ENCODE measurements at places on chromosomes 13 and 19.
A peak's percentile ranks its signal among the peaks of the same experiment; 100 is the strongest.

GRCh38 chr19:14978161-14978776 is 1.4 kb downstream of the SLC1A6 start:
- no peak for DNase-seq

DNA sequence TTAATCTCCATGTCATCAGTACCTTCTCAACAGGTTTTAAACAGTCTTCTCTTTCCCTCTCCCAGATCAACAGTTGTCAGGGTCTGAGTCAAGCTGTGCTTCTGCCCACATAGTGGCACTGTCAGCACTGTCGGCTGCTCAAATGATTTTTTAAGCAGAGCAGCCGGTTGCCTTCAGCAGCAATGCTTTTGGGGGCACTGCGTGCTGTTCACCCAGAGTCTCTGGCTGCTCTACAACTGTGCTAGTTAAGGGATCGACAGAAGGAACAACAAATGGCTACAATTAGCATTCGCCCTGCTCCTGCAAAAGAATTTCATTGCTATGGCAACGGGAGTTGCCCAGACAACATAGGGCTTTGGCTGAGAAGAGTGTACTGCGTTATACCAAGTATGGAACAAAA is 412.9 kb downstream of the DIAPH3 start:
- DNase-seq, result no peak

DNA sequence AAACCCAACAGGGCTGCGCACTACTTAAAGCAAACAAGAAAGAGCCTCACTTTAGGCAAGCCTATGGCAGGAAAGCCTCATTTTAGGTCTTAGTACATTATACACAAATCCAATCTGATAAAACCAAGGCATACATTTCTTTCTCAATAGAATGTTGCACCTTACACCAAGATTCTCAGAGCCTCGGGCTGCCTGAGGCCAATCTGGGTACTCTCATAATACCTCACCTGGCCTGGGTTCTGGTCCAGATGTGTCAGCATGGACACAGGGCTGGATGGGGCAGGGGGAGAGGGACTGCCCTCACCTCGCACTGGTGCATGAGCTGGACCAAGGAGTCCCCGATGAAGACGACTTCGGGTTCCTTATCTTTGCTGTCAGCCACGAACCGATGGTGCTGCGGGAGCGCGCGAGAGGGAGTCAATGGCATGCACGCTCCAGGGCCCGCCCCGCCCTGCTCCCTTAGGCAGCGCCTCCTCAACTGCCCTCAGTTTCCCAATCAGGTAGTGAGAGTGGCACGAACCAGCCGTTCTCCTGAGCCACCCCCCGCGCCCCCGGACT is at the start of gene PRR19:
Gene PRR19, plus strand, starts transcription at position 487 of the 558 bp plus-strand sequence. CDS start 7,453 bp downstream, outside the sequence.
- DNase-seq, result no peak

DNA sequence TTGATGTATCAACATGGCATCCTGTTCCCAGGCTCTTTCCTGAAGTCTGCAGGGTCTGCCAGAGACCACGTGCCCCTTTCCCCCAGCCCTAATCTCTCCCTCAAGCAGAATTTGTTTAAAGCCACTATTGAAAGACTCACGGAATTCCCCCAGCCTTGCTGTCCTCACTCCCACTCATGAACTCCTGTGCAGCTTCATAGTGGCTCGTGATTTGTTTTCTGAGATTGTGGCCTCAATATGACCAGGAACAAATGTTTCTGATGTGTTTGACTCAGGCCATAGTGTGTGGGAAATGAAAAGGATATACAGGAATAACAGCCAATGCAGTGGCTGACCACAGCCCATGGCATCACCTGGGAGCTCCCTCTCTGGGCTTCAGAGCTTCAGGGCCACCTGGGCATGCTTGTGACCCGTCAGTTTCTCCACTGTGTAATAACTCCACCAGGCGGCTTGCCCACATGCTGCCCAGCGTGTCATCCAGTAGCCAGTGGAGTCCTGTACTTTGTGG is 8.1 kb upstream of the SERPINE3 start:
- DNase-seq, result peak; percentile 50

GRCh38 chr19:30428092-30428680 is 56.0 kb downstream of the ZNF536 start:
- DNase-seq, result no peak

GRCh38 chr13:100235311-100235901 is 146.5 kb downstream of the PCCA start:
- peak; percentile 52 for DNase-seq

GRCh38 chr13:95614641-95615245 is 29.8 kb downstream of the DZIP1 start:
- no peak for DNase-seq

DNA sequence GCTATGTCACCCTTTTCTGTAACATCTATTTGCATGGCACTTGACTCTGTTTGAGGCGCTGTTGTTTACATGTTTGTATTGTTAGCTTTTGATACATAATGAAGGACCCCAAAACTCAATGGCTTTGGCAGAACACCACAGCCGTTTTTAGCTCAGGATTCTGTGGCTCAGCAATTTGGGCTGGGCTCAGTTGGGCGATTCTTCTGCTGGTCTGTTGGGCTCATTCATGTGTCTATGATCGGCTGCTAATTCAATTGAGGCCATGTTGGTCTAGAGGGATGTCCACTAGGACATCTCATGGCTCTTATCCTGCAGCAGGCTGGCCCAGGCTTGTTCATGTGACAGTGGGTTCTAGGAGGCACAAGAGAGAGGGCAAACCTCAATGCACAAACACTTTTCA is 33.9 kb downstream of the VSTM2B start:
- no peak for DNase-seq

- DNase-seq, result no peak
These were observed 18.3 kb downstream of the PRKD2 start for GRCh38 chr19:46698395-46699321.

DNA sequence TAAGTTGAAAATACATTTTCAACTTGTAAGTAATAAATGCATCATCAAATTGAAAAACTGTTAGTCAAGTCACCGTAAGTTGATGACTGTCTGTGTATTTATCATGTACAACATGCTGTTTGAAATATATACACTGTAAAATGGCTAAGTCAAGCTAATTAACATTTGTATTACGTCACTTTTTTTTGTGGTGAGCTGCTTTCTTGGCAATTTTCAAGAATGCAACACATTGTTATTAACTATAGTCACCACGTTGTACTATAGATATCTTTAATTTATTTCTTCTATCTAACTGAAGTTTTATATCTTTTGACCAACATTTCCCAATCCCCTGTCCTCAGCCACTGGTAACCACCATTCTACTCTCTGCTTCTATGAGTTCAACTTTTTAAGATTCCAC is 57.0 kb downstream of the RBM26 start:
- no peak for DNase-seq

DNA sequence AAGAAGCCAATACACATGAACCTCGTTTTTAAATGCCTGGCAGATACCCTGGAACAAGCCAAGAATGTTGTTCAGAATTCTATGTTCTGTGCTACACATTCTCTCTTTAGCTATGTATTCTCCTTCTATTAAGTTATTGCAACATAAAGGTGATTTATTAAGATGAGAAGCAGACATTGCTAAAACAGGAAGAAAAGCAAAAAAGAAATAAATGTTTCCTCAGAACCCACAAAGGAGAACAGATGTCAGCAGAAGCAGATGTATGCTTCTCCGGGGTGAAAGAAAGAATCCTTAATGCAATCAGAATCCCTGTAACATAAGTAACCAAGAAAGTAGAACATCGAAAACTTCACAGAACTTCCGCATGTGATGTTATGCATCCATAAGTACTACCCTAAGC is 302.9 kb downstream of the DCT start:
- no peak for DNase-seq

- no peak for DNase-seq
These were observed 19.7 kb downstream of the CEACAM16 start for GRCh38 chr19:44718441-44719261.

- DNase-seq, result peak; percentile 52
These were observed 14.0 kb upstream of the URI1 start for GRCh38 chr19:29927944-29928625.

- no peak for DNase-seq
These were observed 61.4 kb downstream of the USP12 start for GRCh38 chr13:27110056-27110746.

DNA sequence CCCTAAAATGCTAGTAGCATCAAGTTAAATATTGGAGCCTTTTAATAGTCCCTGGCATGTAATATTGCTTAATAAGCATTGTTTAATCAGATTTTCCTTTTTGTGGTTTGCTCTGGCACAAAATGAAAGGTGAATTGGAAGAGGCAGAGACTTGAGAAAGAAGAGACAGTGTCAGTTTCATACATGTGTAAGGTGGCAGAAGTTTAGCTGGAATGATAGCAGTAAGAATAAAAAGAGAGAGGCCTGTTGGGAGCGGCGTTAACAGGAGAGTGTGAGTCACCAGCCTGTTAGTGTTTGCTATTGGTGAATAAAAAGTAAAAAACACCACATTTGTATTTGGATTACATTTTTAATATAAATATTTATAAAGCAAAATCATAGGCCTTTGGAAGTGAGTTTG is 145.3 kb downstream of the PDS5B start:
- DNase-seq, result no peak

- no peak for DNase-seq
These were observed 148.7 kb downstream of the NALCN start for GRCh38 chr13:101267656-101268055.

- no peak for DNase-seq
These were observed 179.0 kb downstream of the NUFIP1 start for GRCh38 chr13:44810061-44810840.

All from GM20000 (cell line).